ENCODE measurements at places on chromosomes 16 and 17.

DNA sequence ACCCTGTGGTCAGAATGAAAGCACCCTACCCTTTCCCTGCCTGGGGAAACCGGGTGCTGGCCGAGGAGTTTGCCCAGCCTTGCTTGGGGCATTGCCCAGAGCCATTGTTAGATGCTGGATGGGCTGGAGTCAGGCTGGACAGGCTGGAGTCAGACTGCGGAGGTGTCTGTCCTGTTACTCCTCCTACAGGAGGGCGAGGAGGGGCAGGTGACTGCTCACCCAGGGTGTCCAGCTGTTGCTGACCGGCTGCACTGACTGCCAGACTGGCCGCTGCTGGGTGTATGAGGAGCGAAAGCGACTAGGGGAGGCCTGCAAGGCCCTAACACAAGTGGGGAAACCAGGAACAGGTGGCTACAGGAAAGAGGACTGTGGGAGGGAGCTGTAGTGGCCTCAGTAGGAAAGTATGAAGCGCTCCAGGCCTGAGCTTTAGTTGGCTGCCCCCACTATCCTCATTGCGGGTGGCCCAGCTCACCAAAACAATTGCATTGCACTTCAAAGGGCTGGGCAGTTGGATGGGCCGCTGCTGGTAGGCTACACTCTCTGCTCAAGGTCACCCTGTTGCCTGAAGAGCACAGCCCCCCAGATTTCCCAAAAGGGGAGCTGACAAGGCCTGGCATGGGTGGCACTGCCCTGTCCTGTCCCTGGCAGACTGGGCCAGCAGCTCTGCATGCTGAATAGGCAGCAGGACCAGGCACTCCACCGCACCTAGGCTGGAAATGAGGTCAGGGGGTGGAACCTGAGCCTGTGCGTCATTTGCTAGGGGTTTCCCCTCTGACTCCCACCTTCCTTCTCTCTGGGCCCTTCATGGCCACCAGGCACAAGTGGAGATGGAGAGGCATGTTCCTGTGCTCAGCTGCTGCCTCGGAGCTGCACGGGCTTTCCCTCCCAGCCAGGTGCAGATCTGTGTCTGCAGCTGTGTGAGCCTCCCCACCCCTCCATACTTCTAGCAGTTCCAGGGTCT, 18.4 kb downstream of the LDHD start:
- no peak for DNase-seq

- no peak for DNase-seq
Observed at GRCh38 chr16:4321286-4322120, 5.6 kb downstream of the GLIS2 start.

GRCh38 chr17:8941520-8941919, 24.0 kb downstream of the PIK3R5 start:
- DNase-seq: no peak

GRCh38 chr17:45273551-45273957, 11.7 kb upstream of the SPATA32 start:
- no peak for DNase-seq

DNA sequence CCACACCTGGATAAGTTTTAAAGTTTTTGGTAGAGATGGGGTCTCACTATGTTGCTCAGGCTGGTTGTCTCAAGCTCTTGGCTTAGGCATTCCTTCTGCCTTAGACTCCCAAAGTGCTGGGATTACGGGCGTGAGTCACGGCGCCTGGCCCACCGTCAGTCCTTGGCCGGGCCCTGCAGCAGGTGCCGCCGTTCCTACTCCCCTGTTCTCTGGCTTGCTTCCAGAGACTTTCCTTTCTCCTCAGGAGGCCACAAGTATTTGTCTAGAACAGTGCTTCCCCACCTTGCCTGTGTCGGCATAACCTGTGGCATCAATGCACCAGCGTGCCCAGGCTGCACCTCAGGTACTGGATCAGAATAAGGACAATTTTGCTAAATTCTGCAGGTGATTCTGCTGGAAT, 3.0 kb upstream of the MGAT5B start:
- DNase-seq: no peak

- no peak for DNase-seq
Observed at GRCh38 chr16:84040823-84041820, 1.5 kb downstream of the SLC38A8 start.

GRCh38 chr17:83024218-83024971, 55.0 kb upstream of the METRNL start:
- no peak for DNase-seq

GRCh38 chr17:6035801-6036394, 34.3 kb upstream of the WSCD1 start:
- no peak for DNase-seq

DNA sequence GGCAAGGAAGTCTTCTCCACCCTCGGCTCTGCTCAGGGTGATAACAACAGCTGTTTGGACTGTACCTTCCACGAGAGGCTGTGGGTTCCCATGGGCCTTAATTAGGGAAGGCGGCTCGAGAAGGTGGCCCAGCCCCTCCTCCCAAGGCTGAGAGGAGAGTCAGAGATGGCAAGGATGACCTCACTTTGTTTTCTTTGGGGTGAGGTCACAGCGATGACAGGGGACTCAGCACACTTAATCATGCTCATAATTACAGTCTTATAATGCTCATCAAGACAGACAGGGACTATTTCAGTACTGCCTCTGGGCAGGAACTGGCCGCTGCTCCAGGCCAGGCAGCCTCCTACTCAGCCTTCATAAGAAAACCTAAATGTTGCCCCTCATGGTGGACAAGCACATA, 19.7 kb downstream of the WFDC1 start:
- no peak for DNase-seq

GRCh38 chr17:61440697-61441096, 11.5 kb upstream of the TBX4 start:
- DNase-seq: no peak

GRCh38 chr16:56309008-56309407, 116.3 kb downstream of the AMFR start:
- DNase-seq: no peak

- no peak for DNase-seq
Observed at GRCh38 chr17:72075995-72076677, 44.7 kb upstream of the SOX9 start.

GRCh38 chr16:80751167-80751566, 53.2 kb downstream of the CDYL2 start:
- DNase-seq: peak; percentile 23

DNA sequence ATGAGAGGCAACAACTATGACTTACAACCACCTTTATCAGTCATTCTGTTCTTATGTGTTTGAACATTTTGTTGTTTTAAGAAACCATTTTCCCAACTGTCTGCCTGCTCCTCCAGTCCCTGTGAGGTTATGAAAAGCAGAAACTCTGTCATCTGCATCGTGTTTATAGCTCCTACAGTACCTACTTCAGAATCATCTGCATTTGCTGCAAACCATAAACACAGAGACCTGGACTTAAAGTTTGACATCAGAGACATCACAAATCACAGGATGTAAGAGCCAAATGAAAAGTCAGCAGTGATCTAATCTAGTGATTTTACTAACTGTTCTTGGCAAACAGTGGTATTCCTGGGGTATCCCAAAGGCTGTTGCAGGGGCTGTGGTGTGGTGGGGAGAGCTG, 55.2 kb downstream of the CDH11 start:
- DNase-seq: no peak

DNA sequence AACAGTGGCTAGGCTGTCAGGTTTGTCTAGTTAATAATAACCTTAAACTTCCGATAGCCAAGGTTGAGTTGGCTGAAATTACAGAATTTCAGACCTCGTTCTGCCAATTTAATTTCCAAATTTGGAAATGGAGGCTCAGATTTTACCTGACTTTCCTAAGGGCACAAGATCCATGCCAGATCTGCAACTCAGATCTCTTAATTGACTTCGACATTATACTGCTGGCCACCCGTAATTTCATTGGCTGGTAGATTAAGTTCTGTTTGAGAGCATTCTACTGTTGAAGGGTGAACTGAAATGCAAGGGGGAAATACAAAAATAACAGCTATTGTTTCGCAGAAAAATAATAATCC, 210.8 kb downstream of the CNTNAP4 start:
- no peak for DNase-seq

GRCh38 chr17:75093548-75094158, 5.9 kb downstream of the SLC16A5 start:
- no peak for DNase-seq

GRCh38 chr16:525123-525519, 2.4 kb upstream of the CAPN15 start:
- no peak for DNase-seq

- no peak for DNase-seq
Observed at GRCh38 chr17:67633751-67634211, 84.0 kb upstream of the NOL11 start.

DNA sequence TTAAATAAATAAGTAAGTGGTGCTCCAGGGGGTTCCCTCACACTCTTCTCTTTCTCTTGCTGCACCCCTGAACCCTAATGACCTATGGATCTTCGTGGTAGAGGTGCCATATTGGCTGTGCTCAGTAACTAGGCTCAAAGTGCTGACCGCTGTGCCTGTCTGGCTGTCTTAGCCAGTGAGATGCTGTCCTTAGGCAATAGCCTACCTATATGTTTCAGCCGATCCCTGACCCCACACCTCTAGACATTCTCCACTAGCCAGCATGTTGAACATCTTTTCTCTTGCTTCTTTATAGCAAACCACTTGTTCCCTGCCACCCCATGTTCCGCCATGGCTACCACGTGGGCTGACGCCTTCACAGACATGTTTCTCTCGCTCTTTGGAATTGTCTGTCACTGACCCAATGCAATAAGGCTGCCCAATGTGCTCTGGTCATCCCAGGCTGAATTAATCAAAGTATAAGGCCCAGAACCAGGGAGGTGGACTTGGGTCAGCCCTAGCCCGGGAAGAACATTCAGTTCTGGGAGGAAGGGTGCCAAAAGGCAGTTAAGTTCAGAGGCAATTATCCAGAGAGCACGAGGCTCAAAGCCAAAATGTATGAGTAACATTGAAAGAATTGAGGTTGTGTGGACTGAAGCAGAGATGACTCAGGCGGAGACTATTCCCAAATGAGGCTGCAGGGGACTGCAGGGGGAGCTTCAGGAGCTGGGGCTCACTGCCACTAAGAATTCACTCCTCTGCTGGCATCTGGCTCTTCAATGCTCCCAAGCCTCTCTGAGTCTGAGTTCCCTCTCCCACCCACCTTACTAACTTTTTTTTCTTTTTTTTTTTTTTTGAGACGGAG, 28.7 kb upstream of the TNRC6A start:
- peak; percentile 73 for DNase-seq

DNA sequence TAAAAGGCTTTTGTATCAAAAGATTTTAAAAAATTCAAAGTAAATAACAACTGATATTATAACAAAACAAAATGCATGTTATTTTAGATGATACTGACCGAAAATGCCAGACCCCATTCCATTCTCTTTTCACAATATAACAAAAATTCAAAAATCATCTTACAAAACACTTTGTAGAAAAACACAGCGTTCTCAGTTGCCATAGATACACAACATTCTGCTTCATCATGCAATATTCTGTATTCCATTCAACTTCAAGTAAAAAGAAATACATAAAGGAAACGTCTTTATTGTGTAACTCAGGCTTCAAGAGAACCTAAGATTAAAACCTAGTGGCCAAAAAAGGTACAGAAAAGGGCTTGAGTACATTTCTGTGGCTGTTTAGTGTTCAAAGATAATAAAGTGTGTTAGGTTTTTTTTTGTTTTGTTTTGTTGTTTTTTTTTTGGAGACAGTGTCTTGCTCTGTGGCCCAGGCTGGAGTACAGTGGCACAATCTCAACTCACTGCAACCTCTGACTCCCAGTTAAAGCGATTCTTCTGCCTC, 250.5 kb downstream of the CEP112 start:
- no peak for DNase-seq

DNA sequence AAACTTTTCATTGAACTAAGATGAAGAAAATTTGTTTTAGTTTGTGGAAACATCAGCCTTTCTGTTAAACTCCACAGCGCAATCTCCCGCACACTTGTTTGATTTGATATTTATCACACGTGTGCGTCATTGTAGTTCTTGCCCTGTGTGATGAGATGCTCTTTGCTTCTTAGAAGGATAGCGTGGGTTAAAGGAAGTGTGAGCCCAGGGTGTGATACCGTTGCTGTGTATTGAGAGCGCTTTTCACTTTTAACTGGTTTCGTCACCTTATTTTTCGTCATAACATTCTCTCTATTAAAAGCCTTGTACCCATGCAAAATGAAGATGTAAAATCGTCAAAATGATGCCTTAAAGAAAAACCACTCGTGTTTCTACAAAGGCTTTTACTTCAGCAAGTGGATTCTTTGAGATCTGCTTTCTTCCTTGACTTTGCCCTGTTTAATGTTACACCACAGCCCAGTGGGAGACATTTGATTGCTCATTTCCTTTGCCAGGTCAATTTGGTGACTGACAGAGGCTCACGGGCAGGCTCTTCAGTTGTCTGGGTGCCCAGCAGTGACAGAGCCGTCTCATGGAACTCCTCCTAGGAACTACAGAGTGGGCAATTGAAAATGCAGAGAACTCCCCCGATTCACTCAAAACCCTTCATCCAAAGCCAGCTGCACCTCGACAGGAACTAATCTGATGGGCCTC, 61.1 kb downstream of the RPA1 start:
- DNase-seq: no peak

GRCh38 chr17:48159232-48159631, 51.7 kb downstream of the SNX11 start:
- no peak for DNase-seq

DNA sequence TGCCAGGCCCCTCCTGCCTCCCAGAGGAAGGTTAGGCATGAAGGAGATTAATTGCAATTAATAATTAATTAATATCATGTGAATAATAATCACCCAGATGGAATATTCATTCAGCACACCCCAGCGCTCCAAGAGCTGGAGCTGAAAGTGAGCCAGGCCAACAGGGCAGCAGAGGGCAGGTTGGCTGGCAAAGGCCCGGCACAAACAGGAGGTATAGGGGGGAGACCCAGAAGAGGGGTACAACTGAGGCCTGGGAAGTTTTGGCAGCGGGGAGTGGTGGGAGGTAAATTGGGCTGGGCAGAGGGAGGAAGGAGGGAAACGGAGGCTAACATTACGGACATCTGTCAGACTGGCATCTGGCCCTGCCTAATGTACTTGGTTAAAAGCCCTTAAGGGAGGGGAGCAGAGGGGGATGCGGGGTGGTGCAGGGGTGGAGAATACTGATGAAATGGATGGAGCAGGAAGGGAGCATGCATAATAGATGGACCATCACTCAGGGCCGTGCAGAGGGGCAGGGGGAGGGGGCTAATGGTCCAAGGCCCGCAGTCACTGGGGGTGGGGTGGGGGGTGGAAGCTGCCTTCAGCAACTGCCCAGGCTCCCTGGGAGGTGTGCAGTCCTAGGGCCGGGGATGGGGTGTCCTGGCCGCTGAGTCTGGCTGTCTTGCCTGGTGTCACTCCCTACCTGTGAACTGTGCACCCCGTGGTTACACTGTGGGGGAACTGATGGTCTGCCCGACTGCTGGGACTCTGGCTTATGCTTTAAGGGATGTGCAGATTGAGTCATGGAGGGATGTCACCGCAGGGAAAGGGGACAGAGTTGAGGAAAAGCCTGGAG, 1.9 kb downstream of the ADAM11 start:
- DNase-seq: no peak

GRCh38 chr17:46144246-46144645, 49.0 kb downstream of the KANSL1 start:
- DNase-seq: no peak
